NCI-H510A (cell line): ENCODE measurements at places on chromosomes 12 and 14.
A peak's percentile ranks its signal among the peaks of the same experiment; 100 is the strongest.

DNA sequence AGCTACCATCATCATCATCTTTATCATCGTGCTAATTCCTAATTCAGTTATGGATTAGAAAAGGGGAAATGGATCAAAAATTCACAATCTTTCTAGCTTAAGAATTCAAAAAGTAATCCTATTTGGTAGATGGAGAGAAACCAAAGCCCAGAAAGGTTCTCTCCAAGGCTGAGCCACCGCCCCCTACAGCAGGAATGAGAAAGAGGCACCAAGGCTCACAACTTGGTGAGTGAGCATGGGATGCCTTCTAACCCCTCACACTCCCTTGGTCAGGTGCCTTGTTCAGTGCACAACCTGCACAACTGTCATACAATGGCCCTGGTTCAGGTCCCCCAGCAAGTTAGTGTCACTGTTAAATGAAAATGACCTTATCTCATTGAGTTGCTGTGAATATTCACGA is 171.5 kb downstream of the ANO2 start:
- DNase-seq: no peak

GRCh38 chr12:66187036-66187435 is 2.0 kb upstream of the IRAK3 start:
- no peak for DNase-seq

DNA sequence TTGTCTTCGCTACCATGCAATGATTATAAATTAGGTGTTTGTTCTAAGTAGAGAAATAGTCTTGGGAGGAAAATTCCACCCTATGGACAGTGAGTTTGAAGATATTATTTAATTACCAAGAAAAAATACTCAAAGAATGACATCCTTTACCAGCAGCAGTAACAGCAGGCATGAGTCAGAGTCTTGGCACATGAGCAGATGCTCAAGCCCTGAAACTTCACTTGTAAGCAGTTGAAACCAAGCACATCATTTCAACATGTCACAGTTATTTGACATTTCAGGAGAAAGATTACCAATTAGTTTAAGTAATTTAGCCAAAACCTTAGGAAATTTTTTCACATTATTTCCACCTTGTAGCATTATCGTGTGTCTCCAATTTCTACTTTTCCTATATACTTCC is 99.2 kb downstream of the C12orf50 start:
- DNase-seq: no peak

- DNase-seq: peak; percentile 85
Measured at GRCh38 chr12:113591480-113591974, 119.9 kb upstream of the LHX5 start.

- DNase-seq: no peak
Measured at GRCh38 chr14:80003138-80003537, 208.2 kb downstream of the DIO2 start.

- no peak for DNase-seq
Measured at GRCh38 chr12:59322473-59322872, 273.4 kb upstream of the SLC16A7 start.

- DNase-seq: no peak
Measured at GRCh38 chr12:78651755-78652154, 212.8 kb upstream of the SYT1 start.

GRCh38 chr12:10771132-10771733 is 31.2 kb downstream of the TAS2R7 start:
- no peak for DNase-seq

GRCh38 chr12:9615420-9616136 is 7.9 kb upstream of the KLRB1 start:
- no peak for DNase-seq

DNA sequence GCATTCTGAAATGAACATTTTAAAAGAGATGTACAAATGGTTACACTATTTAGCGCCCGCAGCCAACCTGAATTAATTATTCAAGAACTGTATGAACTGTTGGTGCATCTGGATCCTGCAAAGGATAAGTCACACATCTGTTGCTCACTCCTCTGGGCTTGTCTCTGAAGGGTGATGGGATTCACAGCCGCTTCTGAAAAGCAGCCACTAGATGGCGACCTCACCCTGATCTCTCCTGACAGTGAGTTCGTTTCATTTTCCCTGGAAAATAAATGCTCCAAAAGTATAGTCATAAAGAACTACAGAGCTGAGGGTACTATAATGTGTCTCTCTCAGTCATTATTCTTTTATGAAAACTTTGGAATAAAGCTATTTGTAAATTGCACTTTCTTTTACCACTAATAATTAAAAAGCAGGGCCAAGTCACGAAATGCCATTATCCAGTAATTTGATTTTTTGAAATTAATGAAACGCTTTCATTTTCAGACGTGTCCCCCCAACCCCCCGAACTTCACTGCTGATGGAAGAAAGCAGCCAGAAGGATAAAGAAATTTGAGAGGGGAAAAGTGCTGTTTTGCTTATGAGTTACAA is 789.6 kb downstream of the NRXN3 start:
- DNase-seq: peak; percentile 28

DNA sequence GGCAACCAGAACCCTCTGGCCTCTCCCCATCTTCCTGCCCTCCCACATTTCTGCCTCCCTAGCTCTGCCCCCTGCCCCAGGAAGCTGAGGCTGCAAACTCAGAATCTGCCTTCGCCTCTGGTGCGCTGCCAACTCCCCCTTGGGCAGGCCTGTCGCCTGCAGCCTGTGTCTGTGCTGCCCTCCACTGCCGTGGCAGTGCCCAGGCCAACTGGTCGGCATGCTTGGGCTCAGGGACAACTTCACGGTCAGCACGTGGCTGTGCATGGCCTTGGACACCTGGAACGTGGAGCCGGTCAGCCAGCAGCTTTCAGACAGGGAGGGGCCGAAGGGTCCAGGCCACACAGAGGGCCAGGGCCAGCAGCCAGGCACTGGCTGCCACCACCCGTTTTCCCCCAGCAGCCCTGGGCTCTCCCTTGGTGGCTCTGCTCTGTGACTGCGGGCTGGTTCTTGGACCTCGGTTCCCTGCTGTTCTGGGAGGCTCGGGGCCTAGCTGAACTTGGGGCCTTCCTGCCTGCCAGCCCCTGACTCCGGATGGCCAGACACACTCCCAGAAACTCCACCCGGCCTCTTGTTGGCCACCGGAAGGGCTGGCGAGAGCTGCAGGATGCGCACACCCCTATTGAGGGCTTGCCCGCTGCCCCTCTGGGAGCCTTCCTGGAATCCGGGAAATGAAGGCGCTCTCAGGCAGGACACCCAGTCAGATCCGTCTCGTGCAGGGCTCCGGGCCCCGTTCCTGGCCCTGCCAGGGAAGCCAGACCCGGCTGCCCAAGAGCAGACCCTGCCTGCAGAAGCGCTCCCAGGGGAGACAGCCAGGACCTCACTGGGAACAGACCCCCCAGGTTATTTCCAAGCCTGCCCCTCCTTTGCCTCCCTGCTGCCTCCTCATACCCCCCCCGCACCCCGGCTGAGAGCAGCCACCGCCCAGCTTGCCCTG is 34.2 kb upstream of the PPP1R13B start:
- DNase-seq: no peak

- no peak for DNase-seq
Measured at GRCh38 chr14:96783043-96783914, 13.9 kb upstream of the VRK1 start.

GRCh38 chr12:55188974-55189556 is 31.8 kb upstream of the OR10A7 start:
- DNase-seq: peak; percentile 33

- no peak for DNase-seq
Measured at GRCh38 chr12:115149685-115150378, 465.9 kb upstream of the TBX3 start.

DNA sequence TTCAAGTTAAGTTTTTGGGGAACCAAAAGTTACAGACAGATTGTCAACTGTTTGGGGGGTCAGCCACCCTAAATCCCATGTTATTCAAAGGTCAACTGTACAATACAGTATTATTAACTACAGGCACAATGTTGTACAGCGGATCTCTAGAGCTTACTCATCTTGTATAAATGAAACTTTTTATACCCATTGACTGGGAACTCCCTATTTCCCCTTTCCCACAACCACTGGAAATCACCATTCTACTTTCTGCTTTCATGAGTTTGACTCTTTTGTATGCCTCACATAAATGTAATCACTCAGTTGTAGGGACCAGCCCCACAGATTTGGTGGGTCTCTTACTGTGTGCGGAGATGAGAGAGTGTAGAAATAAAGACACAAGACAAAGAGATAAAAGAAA is 57.8 kb downstream of the SLCO1B3 start:
- DNase-seq: no peak

- DNase-seq: no peak
Measured at GRCh38 chr14:74619672-74620131, 7.7 kb upstream of the LTBP2 start.

GRCh38 chr14:96383445-96383844 is 8.5 kb upstream of the AK7 start:
- DNase-seq: no peak

- no peak for DNase-seq
Measured at GRCh38 chr14:55650992-55651391, 71.0 kb downstream of the KTN1 start.
